ENCODE measurements at places on chromosomes 13 and 19. TPM values are rescaled to one million over a fixed set of nuclear protein-coding genes. Genes with fewer than 3 reads are reported as not detected.

DNA sequence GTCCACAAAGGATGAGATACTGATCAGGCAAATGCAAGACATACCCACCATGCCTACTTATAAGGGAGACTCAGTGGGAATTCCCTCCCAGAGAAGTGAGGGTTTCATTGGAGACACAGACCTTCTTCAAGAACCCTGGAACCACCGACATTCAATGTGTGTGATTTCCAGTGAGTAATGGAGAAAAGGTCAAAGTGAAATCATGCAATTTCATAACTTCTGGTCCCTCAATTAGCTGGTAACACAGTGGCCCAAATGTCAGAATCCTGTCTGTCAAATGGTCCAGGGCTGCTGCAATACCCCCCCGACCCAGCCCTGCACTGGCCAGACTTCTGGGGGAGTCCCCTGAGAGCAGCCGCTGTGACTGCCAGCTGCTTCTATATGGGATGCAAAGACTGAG, 4.7 kb upstream of the METTL21C start:
- no peak for DNase-seq

- DNase-seq = no peak
These were observed 120.3 kb upstream of the SERTM1 start for GRCh38 chr13:36553491-36553890.

DNA sequence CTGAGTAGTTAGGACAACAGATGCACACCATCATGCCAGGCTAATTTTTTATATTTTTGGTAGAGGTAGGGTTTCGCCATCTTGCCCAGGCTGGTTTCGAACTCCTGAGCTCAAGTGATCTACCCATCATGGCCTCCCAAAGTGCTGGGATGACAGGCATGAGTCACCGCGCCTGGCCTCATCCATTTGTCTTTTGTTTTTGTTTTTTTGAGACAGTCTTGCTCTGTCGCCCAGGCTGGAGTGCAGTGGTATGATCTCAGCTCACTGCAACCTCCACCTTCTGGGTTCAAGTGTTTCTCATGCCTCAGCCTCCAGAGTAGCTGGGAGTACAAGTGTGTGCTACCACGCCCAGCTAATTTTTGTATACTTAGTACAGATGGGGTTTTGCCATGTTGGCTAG, 57.0 kb downstream of the DNM2 start:
- DNase-seq = no peak

Gene GAPDHS
- total RNA-seq = not detected

DNA sequence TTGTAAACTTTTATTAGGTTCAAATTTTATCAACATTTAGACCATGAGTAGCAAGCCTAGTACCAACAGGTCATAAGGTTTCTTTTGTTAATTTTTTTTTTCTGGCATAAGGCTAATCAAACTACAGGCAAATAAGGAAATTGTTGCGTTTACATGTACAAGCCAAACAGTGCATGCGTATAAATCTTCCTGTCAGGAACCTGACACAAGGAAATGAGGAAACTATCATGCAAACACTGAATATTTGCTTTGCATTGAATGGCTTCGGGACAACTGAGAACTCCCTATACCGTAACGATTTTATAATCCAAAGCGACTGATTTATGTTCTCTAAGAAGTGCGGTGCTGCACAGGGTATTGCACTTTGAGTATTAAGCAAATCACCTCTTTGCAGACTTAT, 133.0 kb upstream of the TRPC4 start:
- no peak for DNase-seq

DNA sequence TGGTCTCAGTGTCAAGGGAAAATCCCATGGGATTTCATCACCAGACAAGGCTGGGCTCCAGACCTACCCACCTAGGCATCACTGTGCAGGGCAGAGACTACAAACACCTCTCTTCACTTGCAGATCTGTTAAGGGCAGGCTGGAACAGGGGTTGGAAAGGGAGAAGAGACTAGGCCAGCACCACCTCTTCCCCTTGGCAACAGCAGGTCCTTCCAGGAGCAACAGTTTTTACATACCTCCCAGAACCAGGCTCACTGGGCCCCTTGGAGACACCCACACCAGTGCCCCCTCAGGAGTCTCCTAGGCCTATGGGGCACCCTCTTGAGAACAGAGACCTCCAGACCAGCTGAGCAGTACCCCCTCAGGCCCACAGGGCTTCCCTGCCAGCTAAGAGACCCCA, 2.5 kb upstream of the UBE2M start:
- no peak for DNase-seq

DNA sequence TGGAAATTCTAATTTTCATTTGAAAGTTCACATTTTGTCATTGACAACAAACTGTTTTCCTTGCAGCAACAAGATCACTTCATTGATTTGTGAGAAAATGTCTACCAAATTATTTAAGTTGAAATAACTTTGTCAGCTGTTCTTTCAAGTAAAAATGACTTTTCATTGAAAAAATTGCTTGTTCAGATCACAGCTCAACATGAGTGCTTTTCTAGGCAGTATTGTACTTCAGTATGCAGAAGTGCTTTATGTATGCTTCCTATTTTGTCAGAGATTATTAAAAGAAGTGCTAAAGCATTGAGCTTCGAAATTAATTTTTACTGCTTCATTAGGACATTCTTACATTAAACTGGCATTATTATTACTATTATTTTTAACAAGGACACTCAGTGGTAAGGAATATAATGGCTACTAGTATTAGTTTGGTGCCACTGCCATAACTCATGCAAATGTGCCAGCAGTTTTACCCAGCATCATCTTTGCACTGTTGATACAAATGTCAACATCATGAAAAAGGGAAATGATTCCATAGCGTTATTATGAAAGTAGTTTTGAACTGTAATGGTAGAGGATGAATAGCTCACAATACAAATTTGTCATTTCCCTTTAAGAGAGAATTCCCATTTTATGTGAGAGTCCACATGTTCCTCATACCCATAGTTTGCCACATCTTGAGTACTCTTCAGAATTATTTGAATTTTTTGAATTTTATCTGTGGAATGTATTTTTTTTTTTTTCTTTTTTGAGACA, 2.6 kb downstream of the BRCA2 start:
- no peak for DNase-seq

DNA sequence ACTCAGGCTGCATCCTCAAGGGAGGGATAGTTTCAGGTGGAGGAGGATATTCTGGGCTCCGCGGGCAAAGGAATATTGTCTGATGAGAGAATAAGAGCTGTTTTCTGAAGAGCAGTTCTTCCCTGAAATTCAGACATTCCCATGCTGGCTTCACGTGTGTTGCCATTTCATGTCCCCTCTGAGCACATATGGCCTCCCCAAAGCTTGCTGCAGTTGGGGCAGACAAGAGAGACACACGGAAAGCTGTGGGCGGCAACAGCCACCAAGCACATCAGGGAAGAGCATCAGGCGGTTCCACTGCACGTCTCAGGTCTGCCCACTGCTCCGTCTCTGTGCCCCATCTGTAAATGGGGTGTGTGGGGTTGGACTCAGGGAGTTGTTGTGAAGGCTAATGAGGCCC, 247.5 kb upstream of the TSHZ3 start:
- DNase-seq = no peak

- no peak for DNase-seq
These were observed 30.0 kb upstream of the DLEU7 start for GRCh38 chr13:50873467-50873866.

Data from fibroblast of villous mesenchyme (primary cell).